ENCODE measurements at places on chromosomes 6 and 20.

GRCh38 chr6:140063021-140063399 is 688.6 kb upstream of the CITED2 start:
- DNase-seq = no peak

DNA sequence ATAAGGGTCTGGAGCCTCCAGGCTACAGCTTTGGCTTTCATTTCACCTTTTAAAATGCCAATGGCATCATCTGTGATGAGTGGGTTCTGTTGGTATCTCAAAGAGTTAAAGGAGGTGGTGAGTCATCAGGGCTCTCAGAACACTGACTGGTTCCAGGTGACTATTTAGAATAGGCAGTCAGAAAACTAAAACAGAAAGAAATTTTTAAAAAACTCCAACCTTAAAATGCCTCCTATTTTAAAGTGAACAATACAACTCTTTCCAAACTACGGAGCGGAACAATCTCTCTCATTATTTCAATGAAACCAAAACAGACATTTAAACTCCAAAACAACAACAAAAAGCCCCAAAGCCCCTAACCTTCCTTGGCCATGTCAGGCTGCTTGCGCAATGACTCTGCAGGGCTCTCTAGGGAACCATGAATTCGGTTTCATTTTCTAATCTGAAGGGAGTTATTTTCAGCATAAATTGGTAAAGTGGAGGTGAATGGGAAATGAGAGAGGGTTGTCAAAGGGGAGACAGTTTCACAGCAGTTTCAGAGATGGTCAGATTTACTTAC is 194.9 kb downstream of the KIF6 start:
- no peak for DNase-seq

GRCh38 chr6:100455230-100456124 is 9.2 kb downstream of the SIM1 start:
- no peak for DNase-seq

- DNase-seq = no peak
These were observed 5.7 kb downstream of the ETV7 start for GRCh38 chr6:36381502-36382389.

- DNase-seq = no peak
These were observed 6.3 kb downstream of the ME1 start for GRCh38 chr6:83424392-83425018.

DNA sequence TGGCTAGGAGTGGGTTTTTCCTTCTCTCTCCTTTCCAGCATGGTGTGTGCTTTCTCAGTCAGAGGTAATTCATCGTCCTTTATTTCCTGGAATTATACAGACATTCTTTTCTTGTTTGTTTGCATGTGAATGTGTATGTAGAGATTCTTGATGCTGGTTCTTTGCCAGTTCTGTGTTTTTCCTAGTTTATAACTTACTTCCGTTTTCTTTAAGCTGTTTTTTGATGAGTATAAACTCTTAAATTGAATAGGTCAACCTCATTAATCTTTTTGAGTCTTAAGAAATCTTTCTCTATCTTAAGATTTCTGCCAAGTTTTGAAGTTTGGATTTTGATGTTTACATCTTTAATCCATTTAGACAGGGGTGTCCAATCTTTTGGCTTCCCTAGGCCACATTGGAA is 38.7 kb downstream of the IGF2R start:
- DNase-seq = no peak

- DNase-seq = no peak
These were observed 95.7 kb downstream of the ARID1B start for GRCh38 chr6:156872903-156873302.

GRCh38 chr6:169663468-169663867 is 38.4 kb downstream of the WDR27 start:
- no peak for DNase-seq

GRCh38 chr6:140566781-140567277 is 1192.4 kb upstream of the CITED2 start:
- no peak for DNase-seq

DNA sequence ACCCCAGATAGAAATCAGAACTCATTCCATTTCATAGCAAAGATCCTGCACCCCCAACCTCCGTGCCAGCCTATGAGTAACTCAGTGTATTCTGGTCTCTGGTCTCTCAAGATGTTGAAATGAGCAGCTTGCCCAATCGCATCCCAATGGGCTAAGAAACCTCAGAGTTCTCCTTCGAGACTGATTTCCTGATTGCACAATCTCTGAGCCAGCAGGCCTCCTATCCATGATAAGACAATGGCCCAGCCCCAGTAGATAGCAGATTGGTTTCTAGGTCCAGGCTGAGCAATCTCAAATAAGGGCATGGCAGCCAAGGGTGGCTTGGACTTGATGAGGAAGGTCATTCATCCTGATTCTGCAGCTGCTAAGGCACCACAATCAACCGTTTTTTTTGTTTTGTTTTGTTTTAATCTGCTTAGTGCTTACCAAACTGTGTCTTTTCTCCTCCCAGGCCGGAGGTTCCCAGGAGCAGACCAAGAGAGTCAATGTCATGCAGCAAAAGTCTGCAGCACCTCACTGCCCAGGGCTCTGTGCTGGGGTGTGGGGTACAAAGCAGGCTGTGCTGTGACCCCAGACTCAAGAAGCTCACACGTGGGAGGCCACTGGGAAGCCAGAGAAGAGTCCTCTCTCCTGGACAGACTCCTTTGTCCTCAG is 125.1 kb upstream of the NXT1 start:
- no peak for DNase-seq

- no peak for DNase-seq
These were observed 117.2 kb upstream of the BMP5 start for GRCh38 chr6:55992546-55992945.

GRCh38 chr20:60984666-60985065 is 267.4 kb upstream of the CDH4 start:
- DNase-seq = no peak

- DNase-seq = no peak
These were observed 181.2 kb downstream of the ZDHHC14 start for GRCh38 chr6:157561929-157562810.

DNA sequence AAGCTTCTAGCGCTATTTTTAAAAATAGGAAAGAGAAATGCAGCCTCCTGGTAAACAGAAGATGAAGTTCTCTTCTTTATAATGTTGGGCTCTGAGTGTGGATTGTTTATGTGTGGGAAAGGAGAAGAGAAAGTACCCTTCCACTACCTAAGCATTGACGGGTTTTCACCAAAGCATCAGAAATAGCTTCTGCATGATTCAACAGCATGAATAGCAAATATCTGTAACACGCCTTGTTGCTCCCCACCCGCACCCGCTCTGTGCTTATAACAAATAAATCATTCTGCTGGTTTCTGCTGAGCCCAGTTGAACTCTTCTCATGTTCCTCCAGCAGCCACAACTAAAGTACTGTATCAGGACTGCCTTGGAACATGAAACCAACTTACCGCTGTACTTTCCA is 20.7 kb downstream of the TXLNB start:
- no peak for DNase-seq

- peak; percentile 68 for DNase-seq
These were observed 52.7 kb upstream of the MYB start for GRCh38 chr6:135128268-135128914.

- no peak for DNase-seq
These were observed 44.4 kb downstream of the CDS2 start for GRCh38 chr20:5171064-5171789.

DNA sequence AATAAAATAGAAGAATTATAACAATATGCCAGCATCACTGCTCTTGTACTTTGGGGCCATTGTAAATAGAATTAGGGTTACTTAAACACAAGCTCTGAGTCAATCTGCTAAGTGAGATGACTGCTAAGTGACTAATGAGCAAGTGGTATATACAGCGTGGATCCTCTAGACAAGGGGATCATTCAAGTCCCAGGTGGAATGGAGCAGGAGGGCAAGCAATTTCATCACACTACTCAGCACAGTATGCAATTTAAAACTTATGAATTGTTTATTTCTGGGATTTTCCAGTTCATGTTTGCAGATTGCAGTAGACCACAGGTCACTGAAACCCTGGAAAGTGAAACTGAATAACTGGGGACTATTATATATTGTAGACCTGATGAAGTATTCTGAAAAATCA is 235.3 kb downstream of the BTBD3 start:
- no peak for DNase-seq

DNA sequence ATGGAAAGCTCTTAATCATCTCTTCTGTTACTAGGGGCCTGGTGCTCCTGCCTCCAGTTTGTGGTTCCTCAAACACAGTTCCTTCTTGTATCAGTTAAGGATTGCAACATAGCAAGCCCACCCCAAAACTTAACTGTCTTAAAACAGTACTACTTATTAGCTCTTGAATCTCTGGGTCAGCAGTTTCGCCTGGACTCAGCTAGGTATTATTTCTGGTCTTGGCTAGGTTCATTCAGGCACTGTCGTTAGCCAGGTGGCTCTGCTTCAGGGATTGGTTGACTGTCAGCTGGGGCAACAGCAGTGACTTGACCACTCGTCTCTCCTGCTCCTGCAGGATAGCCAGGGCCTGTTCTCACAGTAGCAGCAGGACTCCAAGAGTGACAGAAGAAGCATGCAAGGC is 30.0 kb upstream of the RALY start:
- DNase-seq = no peak

GRCh38 chr6:36115412-36115811 is 14.9 kb upstream of the MAPK13 start:
- no peak for DNase-seq

GRCh38 chr6:1624851-1625781 is 15.4 kb downstream of the FOXC1 start:
- no peak for DNase-seq

GRCh38 chr20:45823949-45824835 is 2.9 kb downstream of the TNNC2 start:
- DNase-seq = peak; percentile 60

DNA sequence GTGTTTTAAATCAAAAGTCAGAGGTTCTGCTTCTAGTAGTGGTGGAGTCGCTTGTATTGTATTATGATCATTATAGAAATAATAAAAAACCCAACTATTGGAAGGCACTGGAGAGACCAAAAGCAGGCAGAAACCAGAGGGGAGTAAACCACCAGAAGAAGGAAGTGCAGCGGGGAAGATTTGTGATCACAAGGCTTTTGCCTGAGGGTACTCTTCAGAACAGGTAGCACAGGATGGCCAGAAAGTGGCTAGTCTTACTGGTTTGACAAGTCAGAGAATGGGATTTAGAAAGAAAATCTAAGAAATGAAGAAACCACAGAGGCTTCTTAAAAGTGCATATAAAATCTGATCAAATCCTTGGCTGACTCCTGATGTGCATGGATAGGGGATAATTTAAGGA is 24.0 kb downstream of the MAPK13 start:
- no peak for DNase-seq

GRCh38 chr20:54619181-54619580 is 143.8 kb downstream of the DOK5 start:
- DNase-seq = no peak

DNA sequence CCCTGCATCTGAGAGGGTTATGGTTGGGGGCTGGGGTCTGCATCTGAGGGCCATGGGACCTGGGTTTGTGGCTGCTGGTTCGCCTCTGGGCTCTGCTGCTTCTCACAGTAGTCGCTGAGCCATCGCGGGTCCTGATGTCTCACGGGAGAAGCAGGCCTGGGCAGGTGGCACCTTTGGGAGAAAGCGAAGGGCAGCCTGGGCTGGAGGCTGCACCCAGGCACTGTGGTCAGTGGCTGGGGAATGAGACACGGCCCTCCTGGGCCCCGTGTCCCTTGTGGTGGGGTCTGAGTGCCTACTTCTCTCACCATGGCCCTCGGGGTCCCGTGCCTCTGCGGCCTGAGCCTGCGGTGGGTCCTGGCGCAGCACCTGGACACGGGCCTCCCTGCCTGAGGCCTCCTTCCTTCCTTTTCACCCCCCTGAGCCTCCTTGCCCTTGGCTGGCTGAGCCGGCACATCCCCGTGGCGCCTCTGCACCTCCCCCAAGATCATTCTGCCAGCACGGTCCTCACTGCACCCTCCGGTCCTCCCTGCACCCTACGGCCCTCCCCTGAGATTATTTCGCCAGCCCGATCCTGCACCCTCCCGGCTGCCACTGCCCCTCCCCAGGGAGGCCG is 206.0 kb downstream of the ERMARD start:
- DNase-seq = no peak

- peak; percentile 72 for DNase-seq
These were observed 6.0 kb upstream of the TRIM26 start for GRCh38 chr6:30219244-30219643.

GRCh38 chr6:81362246-81362645 is 390.2 kb downstream of the TENT5A start:
- no peak for DNase-seq

DNA sequence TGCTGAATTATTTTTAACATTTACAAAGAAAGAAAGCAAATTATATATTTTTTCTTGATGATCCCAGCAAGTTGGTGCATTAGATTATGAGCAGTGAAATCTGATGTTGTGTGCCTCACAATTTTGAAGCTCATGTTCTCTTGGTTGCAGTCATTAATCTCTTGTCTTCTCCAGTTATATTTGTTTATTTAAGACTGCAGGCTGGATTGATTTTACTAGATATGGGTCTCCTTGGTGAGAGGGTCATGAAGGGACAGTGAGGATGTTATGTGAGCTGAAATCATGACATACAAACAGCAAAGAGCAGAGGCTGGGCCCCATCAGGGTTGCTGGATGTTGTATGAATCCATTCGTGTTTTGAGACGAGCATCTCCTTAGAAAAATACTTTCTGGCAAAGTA is 64.2 kb upstream of the AKIRIN2 start:
- DNase-seq = no peak

GRCh38 chr20:9999645-10000044 is 35.1 kb upstream of the ANKEF1 start:
- no peak for DNase-seq

DNA sequence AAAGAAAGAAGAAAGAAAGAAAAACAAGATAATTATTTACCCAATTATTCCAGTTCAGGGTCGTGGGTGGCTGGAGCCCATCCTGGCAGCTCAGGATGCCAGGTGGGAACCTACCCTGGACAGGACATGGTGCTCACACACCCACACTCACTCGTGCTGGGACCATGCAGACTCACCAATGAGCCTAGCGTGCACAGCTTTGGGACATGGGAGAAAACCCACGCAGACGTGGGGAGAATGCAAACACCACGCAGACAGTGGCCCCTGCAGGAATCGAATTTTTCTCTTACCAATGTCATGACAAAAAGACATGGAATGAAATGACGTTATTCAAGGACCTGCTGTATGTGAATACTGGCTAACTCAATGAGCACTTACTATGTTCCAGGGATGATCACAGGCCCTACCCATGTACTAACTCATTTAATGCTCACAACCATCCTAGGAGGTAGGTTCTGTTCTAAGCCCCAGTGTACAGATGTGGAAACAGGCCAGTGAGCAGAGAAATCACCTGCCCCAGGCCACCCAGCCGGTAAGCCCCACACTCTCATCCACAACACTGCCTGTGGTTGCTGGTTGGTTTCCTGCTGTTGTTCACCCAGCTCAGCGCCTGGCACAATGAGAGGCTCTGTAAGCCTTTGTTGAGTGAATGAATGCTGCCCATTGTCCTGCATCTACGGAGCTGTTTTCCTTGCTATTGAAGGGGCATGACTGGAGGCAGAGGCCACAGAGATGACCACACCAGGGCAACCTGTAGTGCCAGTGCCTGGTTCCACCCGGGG is 6.8 kb upstream of the PI16 start:
- DNase-seq = peak; percentile 67

- peak; percentile 42 for DNase-seq
These were observed 124.5 kb downstream of the MRPL14 start for GRCh38 chr6:44002593-44003344.

All from CD4-positive, alpha-beta T cell treated with Interleukin-17A for 1 hour (primary cell).